Myocyte (in vitro differentiated cells): ENCODE measurements at places on chromosomes 3 and 15.

DNA sequence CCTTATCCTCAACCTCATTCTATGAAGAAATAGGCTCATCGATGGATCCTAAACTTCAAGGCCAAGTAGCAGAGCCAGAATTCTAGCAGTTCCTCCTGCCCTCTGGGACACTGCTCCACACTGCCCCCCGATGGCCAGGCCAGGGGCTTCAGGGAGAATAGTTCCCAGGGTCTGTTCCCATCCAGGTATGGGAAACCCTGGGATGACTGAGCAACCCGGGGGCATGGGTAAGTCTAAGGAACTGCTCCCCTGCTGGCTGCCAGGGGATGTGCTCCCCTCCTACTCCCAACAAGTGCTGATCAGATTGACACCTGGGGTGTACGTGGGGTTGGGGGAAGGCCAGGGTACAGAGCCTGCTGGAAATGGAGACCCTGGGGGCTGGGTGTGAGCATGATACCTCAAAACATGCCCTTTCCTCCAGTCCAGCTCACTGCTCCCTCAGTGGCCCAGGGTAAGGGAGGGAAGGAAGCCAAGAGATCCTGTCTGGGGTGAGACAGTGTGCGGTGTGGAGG lies 7.6 kb downstream of the ULK3 start:
- peak; percentile 61 for DNase-seq

DNA sequence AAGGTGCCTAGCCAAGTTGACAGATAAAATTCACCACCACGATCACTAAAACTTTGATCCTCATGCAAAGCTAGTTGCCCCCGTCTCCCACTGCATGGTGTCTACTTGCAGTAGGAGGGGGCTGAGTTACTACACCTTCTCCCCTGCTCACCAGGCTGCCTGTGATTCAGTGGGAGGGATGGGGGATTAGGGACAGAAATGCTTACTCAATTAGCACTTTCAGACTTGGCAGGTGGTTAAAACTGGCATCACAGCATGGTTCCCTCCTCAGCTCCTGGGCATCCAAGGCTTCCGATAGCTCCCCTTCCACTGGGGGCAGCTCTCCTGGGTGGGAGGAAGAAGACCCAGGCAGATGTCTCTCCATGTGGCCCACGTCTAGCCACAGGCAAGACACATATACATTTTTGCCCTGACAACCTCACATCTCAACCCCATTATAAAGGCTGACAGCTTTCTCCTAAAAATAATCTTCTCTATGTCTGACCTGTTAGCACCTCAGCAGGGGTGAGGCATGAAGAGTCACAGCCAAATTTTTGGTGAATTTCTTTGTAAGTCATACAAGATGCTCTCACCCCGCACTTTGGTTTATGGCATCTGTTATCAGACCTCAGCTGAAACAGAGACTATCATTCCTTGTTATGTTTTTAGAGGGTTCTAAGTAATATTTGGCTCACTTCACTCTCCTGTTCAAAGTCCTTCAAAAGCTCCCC lies 369.0 kb downstream of the SV2B start:
- no peak for DNase-seq

DNA sequence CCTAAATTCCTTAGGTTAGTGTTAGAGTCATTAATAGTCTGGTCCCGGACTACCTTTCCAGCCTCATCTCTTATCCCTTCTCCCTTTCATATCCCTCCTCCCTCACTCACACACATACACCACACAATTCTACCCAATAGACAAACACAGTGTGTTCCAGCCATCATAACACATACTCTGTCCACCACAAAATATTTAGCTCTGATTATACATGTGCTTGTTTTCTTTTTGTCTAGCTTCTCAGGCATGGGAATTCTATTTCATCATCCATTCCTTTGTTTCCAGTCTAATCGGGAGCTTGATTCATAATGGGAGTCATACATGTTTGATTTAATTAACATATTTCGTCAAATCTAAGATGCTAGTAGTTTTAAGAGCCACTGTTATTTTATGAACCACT lies 161.8 kb upstream of the BFSP2 start:
- DNase-seq = no peak

DNA sequence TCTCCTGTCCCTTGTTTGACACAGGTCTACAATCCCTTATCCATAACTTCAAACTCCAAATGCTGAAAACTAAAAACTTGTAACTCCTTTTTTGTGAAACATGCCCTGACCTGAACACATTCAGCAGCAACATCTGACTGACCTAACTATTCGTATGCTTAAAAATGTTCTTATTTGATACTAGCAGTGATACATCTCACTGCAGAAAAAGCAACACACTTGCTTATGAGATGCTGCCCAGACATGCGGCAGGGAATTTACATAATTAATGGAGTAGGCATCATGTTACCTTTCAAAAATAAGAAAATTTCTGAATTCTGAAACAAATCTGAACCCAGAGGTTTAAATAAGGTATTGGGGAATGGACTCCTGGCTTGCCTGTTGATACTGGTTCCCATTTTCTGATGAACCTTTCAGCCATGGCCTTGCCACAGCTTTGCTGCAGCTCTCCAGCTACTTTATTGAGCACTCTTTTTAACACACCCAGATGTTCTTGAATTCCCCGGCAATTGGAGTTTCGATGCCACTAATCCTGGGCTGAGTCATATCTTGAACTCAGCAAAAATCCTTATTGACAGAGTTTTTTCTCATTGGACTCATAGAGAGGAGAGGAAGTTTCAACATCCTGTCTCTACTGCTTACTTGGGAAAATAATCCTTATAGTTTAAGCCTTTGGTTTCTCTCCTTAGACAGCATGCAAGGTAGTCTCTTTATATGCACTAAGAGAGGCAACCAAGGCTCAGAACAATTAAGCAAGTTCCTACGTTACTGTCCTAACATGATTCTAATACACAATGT lies 296.6 kb upstream of the LMCD1 start:
- DNase-seq = peak; percentile 27

GRCh38 chr15:57782731-57783130 lies 76.2 kb downstream of the POLR2M start:
- DNase-seq = no peak

- DNase-seq = no peak
Measured at GRCh38 chr3:101219842-101220560, 100.4 kb downstream of the IMPG2 start.

- no peak for DNase-seq
Measured at GRCh38 chr3:157463816-157464215, 27.2 kb downstream of the PTX3 start.

DNA sequence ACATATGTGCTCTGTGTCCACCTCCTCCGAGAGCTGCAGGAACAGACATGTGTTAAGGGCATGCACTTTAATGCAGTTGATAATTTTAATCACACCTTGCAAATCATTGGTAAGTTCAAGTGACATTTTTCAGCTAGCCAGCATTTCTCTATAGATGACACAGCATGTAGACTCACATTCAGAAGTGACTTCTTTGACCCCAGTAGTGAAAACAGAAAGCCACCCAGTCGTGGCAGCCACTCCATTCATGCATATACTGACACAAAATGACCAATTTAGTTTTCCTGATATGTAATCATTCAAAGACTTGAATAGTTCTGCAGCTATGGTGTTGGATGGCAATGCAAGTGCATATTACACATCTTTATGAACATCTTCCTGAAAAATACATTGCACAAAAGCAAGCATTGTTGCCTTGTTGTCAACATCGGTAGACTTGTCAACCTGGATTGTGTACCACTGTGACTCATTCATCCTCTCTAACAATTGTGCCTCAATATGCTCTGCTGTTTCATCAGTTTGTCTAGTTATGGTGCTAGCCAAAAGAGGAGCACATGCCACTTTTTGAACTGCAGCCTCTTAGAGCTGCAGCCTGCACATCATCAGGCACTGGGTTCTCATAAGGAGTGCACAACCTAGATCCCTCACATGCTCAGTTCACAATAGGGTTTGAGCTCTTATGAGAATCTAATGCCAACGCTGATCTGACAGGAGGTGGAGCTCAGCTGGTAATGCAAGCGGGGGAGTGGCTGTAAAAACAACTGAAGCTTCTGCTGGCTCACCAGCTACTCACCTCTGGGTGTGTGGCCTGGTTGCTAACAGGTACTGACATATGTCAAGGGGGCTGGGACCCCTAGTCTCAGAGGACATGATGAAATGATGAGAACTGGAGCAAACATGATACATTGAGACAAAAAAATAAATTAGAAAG lies 622.0 kb downstream of the PYDC2 start:
- DNase-seq = no peak

- DNase-seq = no peak
Measured at GRCh38 chr3:83513677-83514076, 1445.1 kb upstream of the CADM2 start.

DNA sequence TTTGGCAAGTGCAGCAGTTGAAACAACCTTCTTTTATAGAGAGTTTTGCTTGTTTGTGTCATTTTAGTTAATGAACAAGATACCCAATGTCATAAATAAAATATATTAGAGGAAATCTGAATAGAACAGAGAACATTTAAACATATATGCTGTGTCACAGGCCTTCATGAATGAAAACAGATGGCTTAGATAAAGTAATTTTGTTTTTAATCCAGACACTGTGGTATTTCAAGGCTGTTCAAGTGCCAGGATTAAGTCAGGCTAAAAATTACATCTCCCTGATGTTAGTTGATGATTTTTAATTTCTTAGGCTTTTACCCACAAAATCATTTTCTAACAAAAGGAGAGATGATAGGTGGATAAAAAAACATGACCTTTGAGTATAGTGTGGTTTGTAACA lies 4.9 kb upstream of the ACKR4 start:
- DNase-seq = no peak

DNA sequence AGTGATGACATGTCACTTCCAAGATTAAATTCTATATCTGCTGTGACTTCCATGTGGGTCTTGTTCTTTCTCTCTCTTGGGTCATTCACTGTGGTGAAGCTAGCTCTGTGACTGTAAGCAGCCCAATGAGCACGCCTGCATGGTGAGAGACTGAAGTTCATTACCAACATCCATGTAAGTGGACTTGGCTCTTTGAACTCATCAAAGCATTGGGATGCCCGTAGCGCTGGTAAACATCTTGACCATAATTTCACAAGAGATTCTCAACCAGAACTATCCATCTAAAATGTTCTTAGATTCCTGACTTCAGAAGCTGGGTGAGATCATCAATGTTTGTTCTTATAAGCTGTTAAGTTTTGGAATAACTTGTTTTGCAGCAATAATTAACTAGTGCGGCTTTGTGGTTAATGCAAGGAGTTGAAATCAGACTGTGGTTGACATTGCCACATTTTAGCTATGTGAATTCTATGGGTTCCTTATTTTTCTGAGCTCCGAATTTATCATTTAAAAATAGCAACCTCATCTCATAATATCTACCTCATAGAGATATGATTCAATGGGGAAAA lies 31.6 kb upstream of the LRRC3B start:
- DNase-seq = no peak

- no peak for DNase-seq
Measured at GRCh38 chr3:190716211-190716610, 146.3 kb downstream of the GMNC start.

DNA sequence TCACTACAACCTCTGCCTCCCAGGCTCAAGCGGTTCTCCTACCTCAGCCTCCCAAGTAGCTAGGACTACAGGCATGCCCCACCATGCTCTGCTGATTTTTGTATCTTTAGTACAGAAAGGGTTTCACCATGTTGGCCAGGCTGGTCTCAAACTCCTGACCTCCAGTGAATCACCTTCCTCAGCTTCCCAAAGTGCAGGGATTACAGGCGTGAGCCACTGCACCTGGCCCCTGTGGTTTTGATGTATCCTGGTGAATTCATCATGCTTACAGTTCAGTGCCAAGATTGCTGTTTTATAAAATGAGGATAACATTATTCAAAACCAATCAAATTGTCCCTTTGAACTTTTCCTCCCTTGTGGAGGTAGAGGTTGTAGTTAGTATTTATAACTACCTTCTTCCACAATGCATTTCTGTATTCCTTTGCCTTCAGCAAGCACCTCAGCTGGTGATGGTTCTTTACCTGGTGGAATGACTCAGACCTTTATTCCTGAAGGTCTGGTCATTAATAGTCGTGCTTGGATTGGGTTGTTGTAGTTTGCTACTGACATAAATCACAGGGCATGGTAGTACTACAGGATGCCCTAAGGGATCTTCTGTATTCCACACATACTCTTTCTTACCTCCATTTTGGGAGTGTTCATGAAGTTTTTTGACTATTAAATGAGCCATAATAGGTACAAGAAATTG lies 76.9 kb downstream of the UBP1 start:
- DNase-seq = no peak

DNA sequence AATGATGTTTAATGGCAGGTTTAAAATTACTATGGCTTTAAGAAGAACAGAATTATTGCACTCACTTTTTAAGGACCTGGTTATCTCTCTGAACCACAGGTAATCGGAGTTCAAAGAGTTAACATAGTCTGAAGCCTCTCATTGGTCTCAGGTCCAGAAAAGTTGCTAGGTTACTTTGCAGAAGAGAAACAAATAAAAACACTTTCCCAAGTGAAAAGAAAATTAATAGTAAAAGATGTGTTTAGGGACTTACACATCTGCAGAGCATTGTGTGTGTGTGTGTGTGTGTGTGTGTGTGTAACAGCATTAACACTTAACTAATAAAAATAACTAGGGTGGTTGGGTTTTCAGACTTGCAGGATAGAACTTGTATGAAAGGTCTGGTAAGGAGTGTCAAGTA lies 1.0 kb downstream of the MASP1 start:
- DNase-seq = no peak

- DNase-seq = no peak
Measured at GRCh38 chr3:15042936-15043335, 22.2 kb downstream of the MRPS25 start.

DNA sequence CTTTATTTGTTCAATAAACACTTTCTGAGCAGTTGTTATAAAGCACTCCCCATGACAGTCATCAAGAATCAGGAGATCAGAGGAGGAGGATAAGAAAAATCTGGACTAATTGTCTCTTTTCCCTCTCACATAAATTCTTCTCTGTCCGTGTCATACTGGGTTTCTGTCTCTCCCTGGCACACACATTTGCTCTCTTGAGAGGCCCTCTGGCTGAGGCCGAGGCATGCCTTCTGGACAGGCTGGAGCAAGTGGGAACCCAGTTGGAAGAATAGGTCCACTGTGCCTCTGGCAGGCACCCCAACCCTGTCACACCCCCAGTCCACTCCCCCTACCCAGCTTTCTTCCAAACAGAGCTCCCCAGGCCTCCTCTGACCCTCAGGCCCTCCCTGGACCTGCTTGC lies 315.8 kb downstream of the UACA start:
- DNase-seq = no peak

GRCh38 chr15:41987925-41988275 lies 15.5 kb upstream of the EHD4 start:
- no peak for DNase-seq

DNA sequence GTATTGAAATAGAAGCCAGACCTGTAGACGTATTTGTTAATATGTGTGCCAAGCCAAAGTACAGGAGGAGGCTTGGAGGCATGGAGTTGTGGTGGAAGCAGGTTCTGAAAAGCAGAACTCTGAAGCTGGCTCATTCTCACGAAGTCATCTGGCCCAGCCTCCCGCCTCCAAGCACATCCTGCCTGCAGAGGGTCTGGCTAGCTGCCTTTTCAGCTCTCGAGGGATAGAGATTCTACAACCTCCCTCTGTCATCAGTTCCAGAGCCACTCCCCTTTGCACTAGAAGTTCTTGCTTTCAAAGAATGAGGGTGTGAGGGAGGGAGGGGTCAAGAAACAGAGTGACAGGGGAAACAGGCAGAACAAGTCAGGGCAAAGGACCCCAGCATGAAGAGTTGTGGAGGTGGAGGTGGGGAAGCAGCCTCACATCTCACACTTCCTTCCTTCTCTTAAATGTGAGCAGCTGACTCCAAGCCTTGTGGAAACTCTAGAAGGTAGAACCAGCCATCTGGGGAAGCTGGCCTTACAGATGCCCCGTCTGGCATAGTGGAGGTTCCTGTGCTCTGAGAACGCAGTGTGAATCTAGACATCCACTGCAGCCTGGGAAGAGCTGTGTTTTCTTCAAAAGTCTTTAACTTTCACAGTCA lies 95.3 kb downstream of the SLC49A4 start:
- peak; percentile 47 for DNase-seq

- no peak for DNase-seq
Measured at GRCh38 chr15:38897551-38897950, 332.9 kb upstream of the RASGRP1 start.
